ENCODE measurements at places on chromosomes 16 and 17. TPM values are rescaled to one million over a fixed set of nuclear protein-coding genes. Genes with fewer than 3 reads are reported as not detected.

Gene NPB
- polyA plus RNA-seq = 1.8 TPM

Gene TMEM238L
- polyA plus RNA-seq = not detected

Gene C16orf89
- 10.8 TPM for polyA plus RNA-seq

Gene CMTM4
- 22.2 TPM for polyA plus RNA-seq

Gene CDC6
- polyA plus RNA-seq = 14.7 TPM

Gene ATF7IP2
- 110 TPM for polyA plus RNA-seq

- H3K36me3 ChIP-seq = no peaks in the 10 kb centered on the region
- no peak for DNase-seq
- H3K27ac ChIP-seq = no peak overlapping the region
- H3K4me3 ChIP-seq = no peak overlapping the region
- H3K4me1 ChIP-seq = peaks cover under 1% of the 10 kb centered on the region
These were observed 7.4 kb upstream of the P2RX1 start for GRCh38 chr17:3923466-3924190.

GRCh38 chr16:35908152-35908551 lies 2448.7 kb downstream of the TP53TG3F start:
- H3K27me3 ChIP-seq = no peaks in the 10 kb centered on the region
- H3K4me3 ChIP-seq = no peak overlapping the region
- no peak for DNase-seq

DNA sequence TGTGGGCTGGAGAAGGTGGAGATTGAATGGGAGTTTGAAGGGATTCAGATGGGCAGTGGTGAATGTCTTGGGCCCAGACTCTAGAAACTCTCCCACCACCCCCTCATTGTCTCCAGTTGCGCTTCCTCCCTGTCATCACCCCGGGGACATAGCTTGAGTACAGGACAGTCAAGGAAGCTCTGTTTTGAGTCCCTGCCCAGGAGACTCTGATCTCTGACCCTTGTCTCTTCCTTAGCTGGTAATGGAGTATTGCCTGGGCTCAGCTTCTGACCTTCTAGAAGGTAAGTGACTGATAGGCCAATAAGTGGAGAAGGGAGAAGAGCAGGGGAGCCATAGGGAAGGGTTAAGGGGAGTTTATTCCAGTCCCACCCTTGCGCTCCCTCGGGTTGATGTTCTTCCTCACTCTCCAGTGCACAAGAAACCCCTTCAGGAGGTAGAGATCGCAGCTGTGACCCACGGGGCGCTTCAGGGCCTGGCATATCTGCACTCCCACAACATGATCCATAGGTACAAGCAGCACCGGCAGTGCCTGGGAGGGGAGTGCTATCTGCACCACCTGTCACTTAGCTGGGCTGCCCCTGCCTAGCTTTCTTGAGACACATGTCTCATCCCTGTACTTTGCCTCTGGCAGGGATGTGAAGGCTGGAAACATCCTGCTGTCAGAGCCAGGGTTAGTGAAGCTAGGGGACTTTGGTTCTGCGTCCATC lies 5.0 kb downstream of the TAOK2 start:
- no peak for DNase-seq
- H3K4me1 ChIP-seq = peaks cover 24% of the 10 kb centered on the region
- no peak overlapping the region for H3K27ac ChIP-seq
- H3K36me3 ChIP-seq = no peaks in the 10 kb centered on the region
- H3K4me3 ChIP-seq = no peak overlapping the region
- H3K27me3 ChIP-seq = no peaks in the 10 kb centered on the region

DNA sequence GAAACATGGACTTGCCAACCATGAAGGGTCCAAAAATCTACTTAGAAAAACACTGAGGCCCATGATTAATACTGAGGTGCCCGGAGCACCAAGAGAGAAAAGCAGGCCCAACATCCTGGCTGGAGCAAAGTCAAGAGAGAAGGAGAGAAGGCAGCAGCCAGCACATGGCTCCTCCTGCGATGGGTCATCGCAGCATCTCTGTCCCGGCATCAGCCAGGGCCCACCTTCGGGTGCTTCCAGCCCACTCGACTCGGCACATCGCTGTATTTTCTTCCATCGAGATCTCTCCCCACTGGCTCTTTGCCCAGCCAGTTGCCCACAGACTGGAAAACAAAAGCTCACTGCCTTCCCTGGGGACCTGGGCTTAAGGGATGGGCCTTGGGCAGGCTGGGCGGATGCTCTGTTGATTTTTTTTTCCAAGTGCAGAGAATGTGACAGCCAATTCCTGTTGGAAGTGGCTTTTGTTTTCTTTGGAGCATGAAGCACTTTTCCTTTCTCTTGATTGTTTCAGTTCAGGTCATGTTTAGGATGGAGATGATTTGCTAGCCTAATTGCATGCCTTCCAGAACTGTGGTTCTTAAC lies 58.1 kb downstream of the CYB5B start:
- DNase-seq = peak; percentile 48
- no peak overlapping the region for H3K4me3 ChIP-seq
- H3K27ac ChIP-seq = peak overlapping the region; percentile 72
- H3K27me3 ChIP-seq = no peaks in the 10 kb centered on the region
- H3K4me1 ChIP-seq = peaks cover 11% of the 10 kb centered on the region

DNA sequence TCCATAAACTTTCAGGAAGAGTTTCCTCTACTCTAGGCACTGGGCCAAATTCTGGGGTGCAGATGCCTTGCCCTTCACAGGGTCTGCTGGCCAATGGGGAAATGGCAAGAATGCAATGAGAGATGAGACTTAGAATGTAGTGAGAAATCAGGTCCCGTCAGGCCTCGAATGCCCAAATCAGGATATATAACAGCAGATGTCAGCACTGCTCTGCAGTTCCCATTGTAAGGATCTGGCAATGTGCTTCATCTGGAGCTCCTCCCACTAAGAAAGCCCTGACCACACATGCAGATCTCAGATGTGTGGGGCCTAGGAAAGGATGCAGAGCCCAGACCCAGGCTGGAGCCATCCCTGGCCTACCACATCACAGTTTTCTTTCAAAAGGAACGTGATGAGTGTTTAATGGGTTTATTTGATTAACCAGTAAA lies 13.9 kb upstream of the LPCAT2 start:
- peak; percentile 82 for DNase-seq
- peaks cover 15% of the 10 kb centered on the region for H3K4me1 ChIP-seq
- no peak overlapping the region for H3K4me3 ChIP-seq
- H3K27ac ChIP-seq = no peak overlapping the region
- no peaks in the 10 kb centered on the region for H3K36me3 ChIP-seq

- no peak overlapping the region for H3K4me3 ChIP-seq
- no peak overlapping the region for H3K27ac ChIP-seq
These were observed 137.9 kb downstream of the CDH11 start for GRCh38 chr16:64983963-64984362.

DNA sequence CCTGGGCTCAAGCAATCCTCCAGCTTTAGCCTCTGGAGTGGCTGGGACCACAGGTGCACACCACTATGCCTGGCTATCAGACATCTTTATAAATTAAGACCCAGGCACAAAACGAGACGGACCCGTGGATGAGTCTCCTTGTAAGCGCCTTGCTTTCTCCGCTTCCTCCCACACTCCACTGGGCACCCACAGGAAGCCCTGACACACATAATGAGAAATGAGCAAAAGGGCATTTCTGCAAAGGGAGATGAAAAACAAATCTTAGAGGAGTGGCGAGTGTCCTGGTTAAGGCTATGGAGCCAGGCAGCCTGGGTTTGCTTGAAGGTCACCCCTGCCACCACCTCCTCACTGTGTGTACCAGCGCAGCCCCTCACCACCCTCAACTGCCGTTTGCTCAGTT lies 56.3 kb downstream of the XYLT1 start:
- no peaks in the 10 kb centered on the region for H3K36me3 ChIP-seq
- DNase-seq = no peak
- no peak overlapping the region for H3K27ac ChIP-seq
- no peaks in the 10 kb centered on the region for H3K27me3 ChIP-seq
- peaks cover 19% of the 10 kb centered on the region for H3K4me1 ChIP-seq

GRCh38 chr16:80323187-80323807 lies 217.5 kb upstream of the DYNLRB2 start:
- no peak overlapping the region for H3K4me3 ChIP-seq
- H3K27me3 ChIP-seq = no peaks in the 10 kb centered on the region
- no peak overlapping the region for H3K27ac ChIP-seq
- no peaks in the 10 kb centered on the region for H3K36me3 ChIP-seq
